ENCODE measurements at places on chromosomes 2 and 18.

DNA sequence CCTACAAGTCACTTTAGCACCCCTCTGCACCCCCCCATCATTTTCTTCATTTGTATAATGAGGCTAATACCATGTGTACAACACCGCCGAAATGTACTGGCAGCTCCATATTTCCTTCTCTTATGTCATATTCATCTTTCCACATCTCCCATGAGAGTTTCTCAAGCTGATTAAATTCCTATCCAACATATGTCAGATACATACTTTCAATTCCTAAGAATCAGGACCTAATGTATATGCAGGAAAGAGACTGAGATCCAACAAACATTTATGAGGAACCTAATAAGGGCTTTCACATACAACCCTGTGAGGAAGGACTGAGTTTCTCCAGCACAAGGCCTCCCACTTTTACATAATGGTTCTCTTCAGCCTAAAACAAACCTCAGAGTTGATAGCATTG, 41.9 kb downstream of the PRKD3 start:
- DNase-seq = no peak

DNA sequence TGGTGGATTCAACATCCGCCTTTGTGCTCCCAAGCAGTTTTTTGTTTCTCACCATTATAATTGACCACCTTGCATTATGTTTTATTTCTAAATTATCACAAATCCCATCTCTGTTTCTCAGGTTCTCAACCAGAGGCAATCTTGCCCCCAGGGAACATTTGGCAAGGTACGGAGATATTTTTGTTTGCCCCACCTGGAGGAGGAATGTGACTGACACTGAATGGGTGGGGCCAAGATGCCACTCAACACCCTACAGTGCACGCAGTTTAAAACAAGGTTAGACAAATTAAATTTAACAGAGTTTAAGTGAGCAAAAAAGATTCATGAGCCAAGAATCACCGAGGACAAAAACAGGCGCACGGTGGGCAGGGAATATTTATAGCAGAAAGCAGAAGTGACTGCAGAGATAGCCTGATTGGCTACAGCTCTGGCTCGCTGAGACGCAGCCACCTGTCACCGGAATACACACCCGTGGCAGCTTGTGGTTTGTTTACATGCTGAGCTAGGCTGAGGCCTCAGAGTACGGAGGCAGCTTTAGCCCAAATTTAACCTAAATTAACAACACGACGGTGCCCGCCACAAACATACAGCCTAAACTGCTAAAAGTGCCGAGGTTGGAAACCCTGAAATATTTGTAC, 150.0 kb upstream of the ALKAL2 start:
- DNase-seq = peak; percentile 62

DNA sequence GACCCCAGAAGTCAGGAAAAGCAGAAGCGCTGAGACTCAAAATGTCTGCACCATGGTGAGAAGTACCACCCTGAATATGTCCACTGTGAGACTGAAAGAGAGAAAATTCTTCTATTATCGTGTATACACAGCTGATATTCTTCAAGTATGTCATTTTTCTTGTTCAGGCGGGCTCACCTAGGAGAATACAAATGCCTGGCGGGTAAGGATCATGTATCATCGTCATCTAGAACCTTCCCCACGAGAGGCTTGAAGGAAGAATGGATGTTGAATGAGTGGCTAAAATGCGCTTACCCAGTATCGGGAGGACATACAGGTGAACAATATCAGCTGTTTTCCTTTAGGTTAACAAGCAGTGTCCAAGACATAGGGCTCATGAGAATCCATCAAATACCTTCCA, 21.1 kb upstream of the ARL4C start:
- no peak for DNase-seq

DNA sequence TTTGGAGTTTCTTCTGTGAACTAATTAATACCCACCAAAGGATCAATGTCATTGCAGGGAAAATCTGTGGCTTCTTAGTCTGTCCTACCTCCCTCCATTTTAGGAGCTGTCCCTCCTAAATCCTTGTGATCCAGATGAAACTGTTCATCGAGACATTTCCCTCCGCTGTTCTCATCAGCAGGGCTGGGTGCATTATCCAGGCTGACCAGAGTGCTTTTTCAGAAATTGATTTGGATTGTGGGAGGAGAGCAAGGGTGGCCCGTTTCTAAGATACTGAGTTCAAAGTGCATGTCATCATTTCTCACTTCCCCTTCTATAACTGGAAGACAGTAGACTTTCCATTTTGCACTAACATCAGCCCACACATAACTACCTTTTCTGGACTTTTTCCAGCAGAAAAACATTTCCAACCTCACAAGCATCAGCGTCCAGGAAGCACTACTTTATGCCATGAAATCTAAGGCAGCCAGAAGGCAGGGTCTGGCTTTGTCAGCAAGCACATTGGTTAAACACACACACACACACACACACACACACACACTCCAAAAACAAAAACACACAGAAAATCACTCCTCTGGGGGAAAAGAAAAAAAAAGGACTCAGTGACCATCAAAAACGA, 94.1 kb downstream of the ANKRD44 start:
- no peak for DNase-seq

DNA sequence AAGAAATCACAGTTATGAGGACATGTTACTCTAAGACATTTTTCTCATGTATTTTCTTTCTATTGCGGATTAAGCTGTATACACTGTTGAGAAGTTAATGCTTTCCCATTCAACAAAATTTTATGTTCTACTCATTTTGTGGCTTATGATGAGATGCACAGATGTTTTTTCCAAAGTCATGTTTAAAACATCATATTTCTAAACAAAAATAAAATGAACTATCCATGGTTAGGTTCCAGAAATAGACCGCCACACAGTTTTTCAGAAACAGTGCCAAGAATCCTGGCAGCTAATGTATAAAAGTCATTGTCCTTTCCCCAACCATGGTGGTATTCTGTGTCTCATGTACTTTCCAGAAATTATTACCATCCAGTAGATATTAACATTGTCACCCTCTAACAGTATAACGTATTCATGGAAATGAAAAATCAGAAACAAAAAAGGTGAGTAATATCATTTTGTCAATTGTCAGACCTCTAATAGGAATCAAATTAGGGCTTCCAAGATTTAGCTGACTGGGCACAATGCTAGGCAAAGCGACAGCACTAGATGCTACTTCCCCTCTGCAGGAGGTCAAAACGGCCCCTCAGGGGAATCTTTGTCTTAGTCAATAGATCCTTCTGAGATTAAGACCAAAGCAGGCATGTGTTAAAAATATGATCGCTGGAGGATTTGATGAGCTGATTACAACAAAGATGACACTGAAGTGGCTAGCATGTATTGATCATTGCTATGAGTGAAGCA, 54.4 kb upstream of the ZNF397 start:
- DNase-seq = no peak

GRCh38 chr18:13527256-13527655, 199.1 kb downstream of the FAM210A start:
- DNase-seq = no peak

- no peak for DNase-seq
Observed at GRCh38 chr2:159214325-159214865, 72.1 kb downstream of the WDSUB1 start.

DNA sequence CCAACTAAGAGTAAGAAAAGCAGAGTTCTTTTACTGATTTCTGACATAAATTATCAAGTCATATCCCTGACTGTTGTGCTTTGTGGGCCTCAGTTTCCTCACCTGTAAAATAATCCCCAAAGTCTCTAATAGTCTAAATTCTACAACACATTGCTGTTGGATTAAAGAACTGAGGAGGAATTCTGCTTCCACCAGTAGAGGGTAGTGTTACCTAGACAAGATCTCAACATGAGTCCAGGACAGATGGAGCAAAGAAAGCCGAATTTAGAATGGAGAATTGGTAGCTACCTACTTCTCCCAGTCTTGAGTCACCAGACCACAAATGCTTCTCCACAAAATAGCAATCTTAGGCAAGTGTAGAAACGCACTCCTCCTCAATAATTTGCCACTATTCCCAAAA, 462.5 kb upstream of the FSHR start:
- peak; percentile 62 for DNase-seq

GRCh38 chr2:177894546-177894945, 178.0 kb downstream of the PDE11A start:
- no peak for DNase-seq

GRCh38 chr18:63534615-63535014, 7.6 kb upstream of the SERPINB12 start:
- DNase-seq = no peak

- DNase-seq = no peak
Observed at GRCh38 chr2:96859099-96859649, 1.4 kb upstream of the ANKRD39 start.

DNA sequence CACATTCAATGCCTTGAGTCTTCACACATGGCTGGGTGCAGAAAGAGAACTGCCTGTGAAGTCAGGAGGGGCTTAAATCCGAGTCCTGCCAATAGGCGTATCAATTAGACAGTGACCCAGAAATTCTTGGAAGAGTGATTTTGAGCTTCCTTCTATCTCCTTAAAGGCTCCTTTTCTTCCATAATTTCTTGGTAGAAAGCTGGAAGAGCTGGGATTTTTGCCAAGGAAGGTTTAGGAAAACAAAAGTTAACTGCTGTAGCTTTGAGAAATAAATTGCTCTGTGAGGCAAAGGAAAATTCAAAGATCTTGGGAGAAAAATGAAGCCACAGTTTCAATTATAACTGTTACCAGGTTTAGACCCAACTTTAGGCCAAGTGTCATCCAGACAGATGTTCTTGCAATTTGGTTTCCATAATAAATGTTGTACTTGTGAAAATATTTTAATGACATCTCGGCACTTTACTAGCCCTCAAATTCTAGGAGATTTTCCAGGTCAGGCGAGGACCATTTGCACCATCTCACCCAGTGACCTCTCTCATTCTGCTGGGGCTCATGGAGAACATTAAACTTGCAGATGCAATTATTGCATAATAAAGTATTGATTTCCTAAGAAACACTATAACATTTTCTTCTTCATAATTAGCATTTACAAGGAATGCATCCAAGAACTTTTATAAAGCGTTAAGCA, 329.7 kb upstream of the MEIS1 start:
- DNase-seq = no peak

DNA sequence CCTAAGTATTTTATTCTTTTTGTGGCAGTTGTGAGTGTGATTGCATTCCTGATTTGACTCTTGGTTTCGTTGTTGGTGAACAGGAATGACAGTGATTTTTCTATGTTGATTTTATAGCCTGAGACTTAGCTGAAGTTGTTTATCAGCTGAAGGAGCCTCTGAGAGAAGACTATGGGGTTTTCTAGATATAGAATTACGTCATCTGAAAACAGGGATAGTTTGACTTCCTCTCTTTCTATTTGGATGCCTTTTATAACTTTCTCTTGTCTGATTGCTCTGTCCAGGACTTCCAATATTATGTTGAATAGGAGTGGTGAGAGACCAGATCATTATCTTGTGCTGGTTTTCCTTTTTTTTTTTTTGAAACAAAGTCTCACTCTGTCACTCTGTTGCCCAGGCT, 18.0 kb upstream of the NOL4 start:
- DNase-seq = no peak

DNA sequence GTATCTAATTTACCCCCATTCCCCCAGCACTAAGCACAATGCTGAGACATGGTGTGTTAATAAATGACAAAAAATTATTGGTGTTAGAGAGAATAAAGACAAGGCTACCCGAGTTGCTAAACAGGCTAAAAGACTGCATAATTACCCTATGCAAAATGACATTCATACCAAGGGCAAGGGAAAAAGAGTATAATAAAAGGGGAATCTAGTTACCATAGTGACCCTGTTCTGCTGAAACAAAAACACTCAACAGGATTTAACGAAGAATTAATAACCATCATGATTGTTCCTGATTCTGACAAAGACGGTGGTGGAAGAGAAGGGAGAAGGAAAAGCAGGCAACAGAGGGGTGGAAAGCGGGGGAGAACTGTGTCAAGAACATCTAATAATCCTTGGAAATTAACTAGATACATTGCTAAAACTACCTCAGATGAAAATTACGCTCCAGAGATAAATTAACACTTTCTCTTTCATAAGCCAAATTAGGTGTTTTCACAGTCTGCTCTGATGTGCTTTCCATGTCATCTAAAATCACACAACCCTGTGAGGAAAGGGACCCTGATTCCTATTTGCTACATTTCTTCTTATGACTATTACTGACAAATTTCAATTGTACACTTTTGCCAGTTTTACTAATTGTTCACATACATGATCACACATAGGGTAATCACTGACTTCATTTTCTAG, 25.5 kb downstream of the TTR start:
- DNase-seq = peak; percentile 6

DNA sequence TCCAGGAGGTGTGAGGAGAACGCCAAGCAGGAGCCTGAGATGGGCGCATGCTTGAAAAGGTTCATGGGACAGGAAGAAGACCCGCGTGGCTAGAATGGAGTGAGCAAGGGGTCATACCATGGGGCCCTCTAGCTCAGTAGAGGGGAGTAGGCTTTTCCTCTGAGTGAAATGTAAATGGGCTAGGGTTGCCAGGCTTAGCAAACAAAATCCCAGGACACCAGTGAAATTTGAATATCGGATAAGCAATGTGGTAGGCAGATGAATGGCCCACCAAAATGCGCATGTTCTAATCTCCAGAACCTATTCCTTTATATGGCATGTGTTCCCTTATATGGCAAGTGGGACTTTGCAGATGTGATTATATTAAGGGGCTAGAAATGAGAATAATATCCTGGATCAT, 174.1 kb upstream of the CCDC68 start:
- no peak for DNase-seq

DNA sequence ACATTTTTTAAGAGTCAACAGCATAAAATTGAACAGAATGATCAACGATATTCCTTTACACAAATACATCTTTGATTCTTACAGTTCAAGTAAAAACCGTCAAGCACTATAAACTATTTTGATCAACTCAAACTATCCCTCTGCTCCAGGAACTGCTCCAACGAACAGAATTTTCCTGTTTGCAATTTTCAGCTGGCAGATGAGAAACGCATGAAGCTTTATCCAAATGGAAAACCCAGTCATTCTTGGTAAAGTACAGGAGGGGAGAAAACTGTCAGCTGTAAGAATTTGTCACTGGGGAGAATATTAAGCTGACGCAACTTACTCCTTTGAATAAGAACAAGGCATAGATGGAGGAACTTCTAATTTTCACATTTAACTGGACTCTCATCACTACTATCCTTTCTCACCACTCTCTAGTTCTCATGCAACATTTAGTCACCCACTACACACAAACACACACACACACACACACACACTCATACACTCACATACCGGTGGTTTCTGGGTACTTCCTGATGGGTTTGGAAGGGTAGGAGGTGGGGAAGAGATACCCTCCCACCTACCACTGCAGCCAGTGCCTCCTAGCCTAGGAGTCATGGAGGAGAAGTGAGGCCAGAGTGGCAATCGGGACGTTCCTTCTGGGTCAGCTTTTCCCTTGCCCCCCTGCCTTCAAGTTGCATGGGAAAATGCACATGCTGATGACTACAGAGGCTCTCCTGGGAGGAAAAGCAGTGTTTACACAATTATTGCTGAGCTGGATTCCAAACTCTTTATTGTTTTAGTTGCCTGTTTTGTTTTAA, 54.0 kb upstream of the SPATS2L start:
- no peak for DNase-seq

DNA sequence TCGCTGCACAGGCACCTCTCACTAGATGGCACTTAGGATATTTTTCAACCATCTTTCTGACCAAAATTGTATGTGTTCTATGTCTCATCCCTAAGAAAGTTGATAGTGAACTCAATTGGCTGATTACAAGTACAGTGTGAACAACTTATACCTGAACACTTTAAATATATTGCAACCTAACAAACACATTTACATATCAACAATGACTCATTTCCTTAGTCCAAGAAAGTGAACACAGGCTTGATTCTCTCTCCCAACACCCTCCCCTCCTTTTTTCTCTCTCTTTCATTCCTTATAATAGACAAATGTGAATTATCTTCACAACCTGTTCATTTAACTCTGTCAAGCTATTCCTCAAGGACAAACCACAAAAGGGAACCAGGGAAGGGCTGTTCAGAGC, 192.0 kb downstream of the SLC8A1 start:
- no peak for DNase-seq

Data from NCI-H1105 treated with DMSO at 0.1 percent for 48 hours (cell line).